ENCODE measurements at places on chromosomes 4 and X.
A peak's percentile ranks its signal among the peaks of the same experiment; 100 is the strongest.

GRCh38 chr4:127968586-127968985 is 3.4 kb downstream of the ABHD18 start:
- no peak for DNase-seq

DNA sequence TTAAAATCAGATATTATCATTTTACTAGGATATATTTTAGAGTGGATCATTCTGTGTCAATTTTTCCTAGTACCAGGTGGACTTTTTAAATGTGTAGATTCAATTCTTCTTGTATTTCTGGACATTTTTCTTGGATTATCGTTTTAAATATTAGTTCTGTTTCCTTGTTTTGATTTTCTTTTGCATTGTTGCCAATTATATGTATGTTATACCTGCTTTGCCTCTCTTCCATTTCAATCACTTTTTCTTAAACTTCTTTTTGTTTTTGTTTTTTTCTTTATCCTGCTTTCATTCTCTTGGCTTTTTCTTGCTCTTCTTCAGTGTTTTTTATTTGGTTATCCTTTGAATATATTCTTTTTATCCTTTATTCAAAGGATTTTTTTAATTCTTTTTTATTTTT is 141.0 kb downstream of the STOX2 start:
- DNase-seq = no peak

DNA sequence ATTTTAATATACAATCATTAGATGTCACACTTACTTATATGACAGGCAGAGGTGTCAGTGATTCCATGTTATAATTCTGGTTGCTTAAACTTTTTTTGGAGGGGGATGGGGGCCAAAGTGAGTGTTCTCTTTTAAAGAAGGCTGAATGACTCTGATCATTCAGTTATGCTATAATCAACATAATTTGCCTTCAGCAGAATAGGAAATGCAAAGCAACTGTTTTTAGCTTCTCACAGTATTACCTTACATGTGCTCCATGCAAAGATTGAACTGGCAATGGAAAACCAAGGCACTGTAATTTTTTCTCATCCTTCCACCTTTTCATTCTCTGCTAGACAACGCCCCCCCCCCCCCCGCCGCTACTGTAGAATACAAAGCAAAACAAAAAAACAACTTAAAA is 13.4 kb downstream of the ADH1C start:
- no peak for DNase-seq

- no peak for DNase-seq
Observed at GRCh38 chr4:80011636-80012236, 61.3 kb downstream of the ANTXR2 start.

DNA sequence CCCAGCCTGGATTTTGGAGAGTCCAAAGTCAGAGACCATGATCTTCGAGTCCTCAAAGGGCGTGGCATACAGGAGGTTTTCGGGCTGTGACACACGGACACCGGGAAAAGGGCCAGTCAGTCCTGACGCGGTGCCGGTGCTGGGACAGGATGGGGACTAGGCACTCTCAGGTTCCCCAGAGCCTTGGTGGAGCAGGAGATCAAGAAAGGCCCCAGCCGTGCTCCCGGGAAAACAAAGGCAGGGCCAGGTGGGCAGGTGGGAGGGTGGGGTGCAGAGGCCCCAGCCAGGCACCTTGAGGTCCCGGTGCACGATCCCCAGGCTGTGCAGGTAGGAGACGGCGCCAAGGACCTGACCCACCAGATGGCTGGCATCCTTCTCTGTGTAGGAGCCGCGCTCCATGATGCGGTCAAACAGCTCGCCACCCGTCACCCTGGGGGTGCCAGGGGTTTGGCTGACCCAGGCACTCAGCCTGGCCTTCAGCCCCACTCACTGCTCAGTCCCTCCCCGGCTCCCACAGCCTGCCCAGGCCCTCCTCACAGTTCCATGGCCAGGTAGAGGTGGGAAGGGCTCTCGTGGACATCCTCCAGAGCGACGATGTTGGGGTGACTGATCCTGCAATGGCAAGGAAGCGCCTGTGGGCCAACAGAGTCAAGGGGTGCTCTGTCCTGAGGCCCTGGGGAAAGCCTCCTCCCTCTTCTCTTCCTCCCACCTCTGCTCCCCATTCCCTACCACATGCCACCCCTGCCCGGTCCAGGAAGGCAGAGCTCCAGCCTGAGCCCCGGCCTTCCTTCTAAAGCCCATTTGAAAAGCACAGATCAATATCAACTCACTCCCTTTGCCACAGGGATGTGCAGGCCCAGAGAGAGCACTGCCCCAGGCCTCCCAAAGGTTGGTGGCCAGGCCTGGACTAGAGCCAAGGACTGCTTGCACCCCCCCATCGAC is 1.8 kb downstream of the PNCK start:
- DNase-seq = no peak

GRCh38 chr4:71130827-71131603 is 137.6 kb downstream of the DCK start:
- no peak for DNase-seq

DNA sequence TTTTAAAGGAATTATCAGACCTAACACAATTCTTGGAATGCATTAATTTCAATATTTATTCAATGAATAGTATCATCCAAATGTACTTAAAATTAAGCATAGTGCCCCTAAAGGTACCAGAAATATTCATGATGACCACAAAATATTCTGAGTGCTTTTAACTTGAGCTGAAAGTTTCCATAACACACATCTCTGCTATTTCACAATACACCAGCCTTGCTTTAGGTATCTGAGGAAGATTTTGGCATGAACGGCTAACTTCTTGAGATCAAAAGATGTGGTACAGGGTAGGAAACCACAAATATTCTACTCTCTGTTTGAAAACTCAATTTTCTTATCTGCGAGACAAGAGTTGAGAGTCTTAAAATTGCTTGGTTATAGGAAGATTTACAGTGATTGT is 538.3 kb upstream of the PCDH7 start:
- DNase-seq = no peak

DNA sequence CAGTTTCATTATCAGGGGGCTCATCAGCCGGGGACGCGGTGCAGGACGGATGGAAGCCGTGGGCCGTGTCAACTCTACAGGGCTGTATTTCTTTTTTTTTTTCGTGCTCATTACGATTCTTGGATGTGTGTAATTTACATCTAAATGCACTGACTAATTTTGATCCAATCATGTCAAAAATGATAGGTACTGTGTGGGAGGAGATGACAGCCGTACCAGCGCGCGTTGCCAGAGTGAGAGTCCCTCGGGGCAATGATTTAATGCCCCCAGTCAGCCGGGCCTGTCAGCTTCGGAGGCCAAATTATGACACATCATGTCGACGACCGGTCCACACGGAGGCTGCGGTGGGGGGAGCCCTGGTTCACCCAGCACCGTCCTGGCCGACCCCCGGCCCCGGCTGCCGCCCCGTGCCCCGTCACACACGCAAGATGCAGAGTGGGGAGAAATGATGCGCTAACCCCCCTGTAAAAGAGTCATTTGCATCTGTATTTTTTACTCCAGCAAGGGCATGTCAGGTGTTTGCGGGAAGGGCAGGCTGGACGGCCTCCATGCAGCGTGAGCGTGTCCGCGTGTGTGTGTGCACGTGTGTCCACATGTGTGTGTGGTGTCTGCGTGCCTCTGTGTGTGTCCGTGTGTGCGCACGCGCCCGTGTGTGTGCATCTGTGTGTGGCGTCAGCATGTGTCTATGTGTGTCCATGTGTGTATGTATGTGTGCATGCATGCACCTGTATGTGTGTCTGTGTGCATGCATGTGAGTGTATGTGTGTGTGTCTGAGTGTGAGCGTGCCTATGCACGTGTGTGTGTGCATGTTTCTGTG is 74.3 kb upstream of the PPP2R3B start:
- DNase-seq = no peak

- DNase-seq = no peak
Observed at GRCh38 chrX:20267931-20268701, 1.4 kb upstream of the RPS6KA3 start.

- DNase-seq = no peak
Observed at GRCh38 chrX:6782831-6783230, 247.9 kb upstream of the VCX3A start.

DNA sequence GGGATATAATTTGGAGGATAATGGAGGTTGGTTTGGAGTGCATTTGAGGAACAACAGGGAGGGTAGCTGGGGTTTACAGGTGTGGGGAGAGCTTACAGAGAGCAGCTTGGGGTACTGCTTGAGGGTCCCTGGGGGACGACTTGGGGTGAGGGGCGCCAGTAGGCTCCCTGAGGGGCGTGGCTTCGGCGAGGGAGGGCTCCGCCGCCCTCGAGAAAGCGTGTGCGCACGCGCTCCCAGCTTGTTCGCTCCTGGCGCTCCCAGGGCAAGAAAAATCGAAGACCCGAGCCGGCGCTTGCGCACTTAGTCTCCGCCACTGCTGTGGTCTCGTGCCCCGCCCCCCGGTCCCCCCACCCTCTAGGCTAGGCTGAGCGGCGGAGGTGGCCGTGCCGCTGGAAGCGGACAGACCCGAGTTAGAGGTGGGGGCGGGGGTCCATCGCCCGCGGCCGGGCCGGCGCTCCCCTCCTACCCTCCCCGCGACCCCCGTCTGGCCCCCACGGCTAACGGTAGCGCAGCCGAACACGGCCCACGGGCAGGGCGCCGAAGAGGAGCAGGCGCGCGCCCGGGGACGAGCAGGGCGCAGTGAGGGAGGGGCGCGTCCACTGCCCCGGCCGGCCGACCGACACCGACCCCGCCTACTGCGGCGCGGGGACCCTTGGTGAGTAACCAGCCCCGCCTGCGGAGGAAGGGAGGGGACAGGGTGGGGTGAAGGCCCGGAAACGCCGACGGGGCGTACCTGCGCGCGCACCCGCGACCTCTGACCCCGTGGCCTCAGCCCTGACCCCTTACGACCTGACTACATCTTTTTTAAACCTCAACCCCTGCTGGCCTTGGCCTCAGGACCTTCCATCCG is 5.4 kb upstream of the CCDC120 start:
- peak; percentile 60 for DNase-seq

DNA sequence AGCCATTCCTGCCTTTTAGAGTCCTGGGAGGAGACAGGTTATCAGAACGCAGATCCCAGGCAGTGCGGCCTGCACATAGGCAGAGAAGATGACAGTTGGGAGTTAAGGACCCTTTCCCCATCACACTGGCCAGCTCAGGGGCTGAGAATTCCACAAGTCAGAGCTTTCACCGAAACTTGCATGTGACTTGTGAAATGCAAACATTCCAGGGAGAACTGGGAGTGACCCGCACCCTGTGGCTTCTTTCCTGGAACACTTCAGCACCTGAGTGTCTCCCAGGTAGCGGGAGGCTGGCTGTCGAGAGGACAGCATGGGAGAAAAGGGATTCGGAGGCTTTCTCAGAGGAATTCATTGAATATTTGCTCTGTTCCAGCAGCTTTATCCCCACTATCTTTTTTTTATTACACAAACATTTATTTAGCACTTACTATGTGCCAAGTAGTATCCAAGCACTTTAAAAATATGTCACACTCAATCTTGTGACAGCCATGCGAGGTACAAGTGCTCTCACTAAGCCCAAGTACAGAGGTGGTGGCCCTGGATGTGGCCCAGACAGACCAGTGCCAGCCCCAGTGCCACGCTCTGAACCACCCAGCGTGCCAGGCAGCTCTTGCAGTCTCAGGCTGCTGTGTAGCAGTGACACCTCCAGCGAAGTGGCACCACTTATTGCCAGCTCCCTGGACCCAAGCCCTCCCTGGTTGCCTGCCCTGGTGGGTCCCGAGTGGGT is 100.5 kb downstream of the PHKA2 start:
- no peak for DNase-seq

- no peak for DNase-seq
Observed at GRCh38 chr4:84177831-84178542, 321.1 kb downstream of the NKX6-1 start.

GRCh38 chrX:131477498-131477897 is 66.4 kb upstream of the OR13H1 start:
- DNase-seq = no peak

DNA sequence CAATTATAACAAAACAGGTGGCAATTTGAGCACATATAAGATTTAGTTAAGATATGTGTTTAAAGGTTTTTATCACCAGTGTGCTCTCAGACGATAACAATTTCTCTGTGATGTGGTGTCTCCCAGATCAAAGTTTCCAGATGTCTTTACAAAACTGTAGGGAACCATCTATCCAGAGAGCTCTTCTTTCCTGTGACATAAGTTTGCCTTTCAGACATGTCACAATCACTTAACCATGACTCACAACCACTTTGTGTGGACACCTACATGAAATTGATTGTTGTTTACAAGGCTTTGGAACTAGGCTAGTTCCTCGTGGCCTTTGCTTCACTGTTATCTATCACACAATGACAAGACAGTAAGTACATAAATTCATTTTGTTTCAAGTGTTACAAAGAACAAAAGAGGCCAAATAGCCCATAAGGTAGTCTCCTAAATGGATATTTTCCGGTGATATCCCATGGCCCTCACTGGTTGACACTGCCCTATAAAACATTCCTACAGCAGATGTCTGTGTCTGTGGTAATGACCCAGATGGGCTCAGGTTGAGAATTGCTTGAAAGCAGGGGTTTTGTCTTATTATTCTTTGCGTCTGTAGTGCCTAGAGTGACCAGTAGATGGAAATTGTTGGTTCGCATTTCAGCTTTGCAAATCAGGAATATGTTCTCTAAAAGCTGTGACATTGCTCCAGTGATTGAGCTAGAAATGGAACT is 297.8 kb upstream of the FAM241A start:
- no peak for DNase-seq

- DNase-seq = no peak
Observed at GRCh38 chr4:3858046-3858730, 92.0 kb downstream of the ADRA2C start.

DNA sequence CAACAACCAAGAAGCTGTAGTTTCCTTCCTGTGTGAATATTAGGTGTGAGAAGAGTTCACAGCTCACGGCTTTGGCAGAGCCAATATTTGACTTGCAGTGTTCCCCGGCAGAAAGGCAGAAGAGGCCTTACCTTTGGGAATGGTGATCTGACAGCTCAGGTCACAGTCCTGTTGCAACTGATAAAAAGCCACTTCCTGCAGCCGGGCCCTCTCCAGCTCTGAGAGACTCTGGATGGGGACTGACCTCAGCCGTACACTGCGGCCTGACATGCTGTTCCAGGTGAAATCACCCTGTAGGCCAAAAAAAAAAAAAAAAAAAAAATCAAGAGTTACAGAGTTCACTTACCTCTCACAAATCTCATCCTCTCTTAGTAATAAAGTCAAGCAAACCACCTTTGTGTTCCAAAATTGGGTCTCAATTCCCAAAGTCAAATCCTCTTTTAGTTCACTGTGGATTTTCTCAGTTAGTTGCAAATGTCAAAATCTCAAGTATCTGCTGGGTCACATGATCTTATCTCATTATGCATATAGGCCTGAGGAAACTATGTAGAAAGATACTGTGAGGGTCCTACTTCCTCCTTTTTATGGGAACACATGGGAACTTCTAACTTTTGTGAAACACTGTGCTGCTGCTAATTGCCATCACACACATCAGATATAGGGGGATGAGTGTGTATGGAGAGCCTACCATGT is 38.6 kb upstream of the AMELX start:
- DNase-seq = no peak

GRCh38 chr4:8005814-8006215 is 66.2 kb upstream of the AFAP1 start:
- no peak for DNase-seq

DNA sequence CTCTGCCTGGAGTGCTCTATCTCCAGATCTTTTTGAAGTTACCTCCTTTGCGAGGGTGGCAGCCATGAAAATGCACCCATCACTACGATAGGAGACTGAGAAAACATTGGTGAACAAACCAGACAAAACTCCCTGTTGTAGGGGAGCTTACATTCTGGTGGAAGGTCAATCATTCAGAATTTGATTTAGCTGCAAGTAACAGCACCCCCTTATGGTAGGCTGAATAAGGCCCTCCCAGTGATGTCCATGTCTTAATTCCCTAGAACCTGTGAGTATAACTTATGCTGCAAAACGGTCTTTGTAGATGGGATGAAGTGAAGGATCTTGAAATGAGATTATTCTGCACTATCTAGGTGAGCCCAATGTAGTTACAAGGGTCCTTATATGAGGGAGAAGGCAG is 5.6 kb upstream of the TEC start:
- DNase-seq = no peak

GRCh38 chrX:24204331-24204730 is 54.8 kb downstream of the ZFX start:
- DNase-seq = no peak
